Right renal cortex interstitium (tissue), 3 donors: ENCODE measurements at places on chromosomes 3 and 15. TPM values are rescaled to one million over a fixed set of nuclear protein-coding genes. Genes with fewer than 3 reads are reported as not detected.

Gene SLC24A5
- 0.52 TPM for polyA plus RNA-seq

Gene TLR9
- 0.11 TPM for polyA plus RNA-seq

Gene NOX5
- polyA plus RNA-seq: 0.40 TPM

- no peak for DNase-seq
These were observed 238.9 kb downstream of the SUCLG2 start for GRCh38 chr3:67415511-67415910.
